ENCODE measurements at places on chromosomes 12 and 14. TPM values are rescaled to one million over a fixed set of nuclear protein-coding genes. Genes with fewer than 3 reads are reported as not detected.

DNA sequence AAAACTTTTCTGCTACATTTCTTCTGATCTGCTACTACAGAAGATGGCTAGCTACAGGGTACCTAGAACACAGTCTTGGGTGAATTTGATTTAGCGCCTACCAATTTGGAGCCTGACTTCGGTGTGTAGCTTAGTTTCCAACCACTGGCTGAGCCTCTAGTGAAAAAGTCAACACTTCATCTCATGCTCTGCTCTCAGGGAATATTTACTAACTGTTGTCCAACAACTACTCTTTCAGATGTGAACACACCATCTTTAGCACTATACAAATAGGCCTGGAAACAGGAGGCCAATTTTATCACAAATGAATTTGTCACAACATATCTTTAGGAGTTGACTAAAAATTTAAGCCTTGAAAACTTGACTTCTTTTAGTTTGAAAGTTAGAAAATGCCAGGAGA lies 167.9 kb downstream of the NELL2 start:
- DNase-seq, result no peak

GRCh38 chr14:74221741-74222140 lies 17.5 kb upstream of the VSX2 start:
- DNase-seq, result no peak

Gene DERA
- 53.8 TPM for total RNA-seq

DNA sequence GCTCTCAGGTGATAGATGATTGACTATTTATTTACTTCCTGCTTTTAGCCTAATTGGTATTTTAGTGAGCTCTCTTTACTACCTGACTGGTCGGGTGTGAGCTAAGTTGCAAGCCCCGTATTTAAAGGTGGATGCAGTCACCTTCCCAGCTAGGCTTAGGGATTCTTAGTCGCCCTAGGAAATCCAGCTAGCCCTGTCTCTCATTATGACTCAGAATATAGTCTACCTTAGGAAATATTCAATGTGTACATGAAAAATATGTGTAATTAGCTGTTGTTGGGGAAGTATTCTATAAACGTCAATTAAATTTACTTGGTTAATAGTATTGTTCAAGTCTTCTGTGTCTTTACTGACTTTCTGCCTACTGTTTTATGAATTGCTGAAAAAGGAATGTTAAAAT lies 306.9 kb upstream of the DIO2 start:
- DNase-seq, result no peak

DNA sequence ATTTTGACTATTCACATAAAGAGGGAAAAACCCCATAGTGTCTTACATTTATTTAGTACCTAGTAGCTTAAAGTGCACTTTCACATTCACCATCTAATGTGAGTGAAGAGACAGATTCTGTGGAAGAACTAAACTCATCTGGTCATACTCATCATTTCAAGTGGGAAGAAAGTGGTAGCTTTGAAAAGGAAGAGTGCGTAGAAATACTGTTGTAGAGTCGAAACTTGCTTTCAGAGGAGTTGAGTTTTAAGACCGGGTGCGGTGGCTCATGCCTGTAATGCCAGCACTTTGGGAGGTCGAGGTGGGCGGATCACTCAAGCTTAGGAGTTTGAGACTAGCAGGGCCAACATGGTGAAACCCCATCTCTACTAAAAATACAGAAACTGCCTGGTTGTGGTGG lies 222.2 kb downstream of the ERC1 start:
- no peak for DNase-seq

Gene RNF212B
- total RNA-seq, result not detected

GRCh38 chr14:87908550-87908949 lies 84.4 kb downstream of the GALC start:
- DNase-seq, result no peak

Gene IL22
- not detected for total RNA-seq

DNA sequence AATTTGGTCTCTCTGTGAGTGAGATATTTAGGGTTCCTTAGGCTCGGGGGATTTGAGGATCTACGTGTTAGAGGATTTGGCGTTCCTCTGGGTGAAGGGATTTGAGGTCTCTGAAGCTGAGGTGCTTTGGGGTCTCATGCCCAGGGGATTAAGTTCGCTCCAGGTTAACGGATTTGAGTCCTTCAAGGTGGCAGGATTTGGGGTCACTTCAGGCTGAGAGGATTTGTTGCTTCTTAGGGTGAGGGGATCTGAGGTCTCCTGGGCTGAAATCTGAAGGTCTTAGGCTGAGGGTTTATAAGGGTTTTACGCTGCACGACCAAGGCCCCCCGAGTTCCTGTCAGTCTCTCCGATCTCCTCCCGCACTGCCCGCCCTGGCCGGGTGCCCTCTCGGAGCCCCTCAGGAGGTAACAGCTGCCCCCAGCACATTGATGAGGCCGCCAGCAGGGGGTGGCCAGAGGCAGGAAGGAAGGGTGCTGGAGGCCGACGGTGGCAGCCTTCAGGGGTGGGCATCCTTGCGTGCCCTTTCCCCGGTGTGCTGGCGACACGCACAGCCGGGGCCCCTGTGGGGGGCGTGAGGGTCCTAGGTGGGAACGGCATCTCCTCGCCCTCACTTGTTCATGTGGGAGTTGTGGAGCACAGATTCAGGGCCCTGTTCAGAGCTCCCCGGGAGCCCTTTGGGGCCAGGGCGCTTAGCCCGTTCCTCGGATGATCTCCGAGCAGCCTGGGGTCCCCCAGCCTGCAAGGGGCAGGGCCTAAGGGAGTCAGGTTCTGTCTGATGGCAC lies 14.3 kb downstream of the CEP170B start:
- no peak for DNase-seq

Gene SLC38A1
- total RNA-seq, result 280 TPM

DNA sequence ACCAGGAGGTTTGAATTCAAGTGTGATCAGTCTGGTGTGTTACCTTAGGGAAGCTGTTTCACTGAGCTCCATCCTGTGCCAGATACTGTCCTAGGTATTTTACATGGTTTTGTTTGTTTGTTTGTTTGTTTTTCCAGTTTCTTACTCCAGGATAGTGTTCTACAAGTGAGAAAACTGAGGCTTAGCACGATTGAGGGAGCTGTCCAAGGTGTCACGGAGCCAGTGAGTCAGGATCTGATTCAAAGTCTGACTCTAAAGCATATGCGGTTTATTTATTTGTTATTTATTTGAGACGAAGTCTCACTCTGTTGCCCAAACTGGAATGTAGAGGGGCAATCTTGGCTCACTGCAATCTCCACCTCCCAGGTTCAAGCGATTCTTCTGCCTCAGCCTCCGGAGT lies 79.7 kb upstream of the GNG2 start:
- no peak for DNase-seq

- no peak for DNase-seq
These were observed 9.4 kb upstream of the WNT5B start for GRCh38 chr12:1619587-1619986.

Gene SOS2
- 24.2 TPM for total RNA-seq

Gene ZNF10
- total RNA-seq, result 5.3 TPM

Gene ACOT6
- not detected for total RNA-seq

Gene CDCA4
- 64.5 TPM for total RNA-seq

- no peak for DNase-seq
These were observed 16.4 kb downstream of the RNASE2 start for GRCh38 chr14:20971705-20972021.

Gene TGFB3
- 0.84 TPM for total RNA-seq

Gene SERPINA4
- not detected for total RNA-seq

DNA sequence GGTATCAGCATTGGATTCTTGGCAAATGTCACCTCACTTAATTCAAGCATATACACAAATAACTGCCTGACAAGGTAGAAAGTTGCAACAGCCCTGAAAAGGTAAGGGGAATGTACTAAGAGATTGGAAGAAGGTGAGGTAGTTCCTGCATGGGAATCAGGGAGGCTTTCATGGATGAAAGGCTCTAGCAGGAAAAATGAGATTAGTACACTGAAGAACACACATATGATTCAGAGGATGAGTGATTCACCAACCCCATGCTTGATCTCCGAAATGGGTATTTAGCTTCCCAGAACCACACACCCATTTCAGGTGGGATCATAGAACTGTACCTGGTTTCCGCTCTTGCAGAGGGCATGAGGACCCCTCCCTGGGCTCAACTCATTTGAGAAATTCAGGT lies 65.8 kb downstream of the PAH start:
- no peak for DNase-seq

DNA sequence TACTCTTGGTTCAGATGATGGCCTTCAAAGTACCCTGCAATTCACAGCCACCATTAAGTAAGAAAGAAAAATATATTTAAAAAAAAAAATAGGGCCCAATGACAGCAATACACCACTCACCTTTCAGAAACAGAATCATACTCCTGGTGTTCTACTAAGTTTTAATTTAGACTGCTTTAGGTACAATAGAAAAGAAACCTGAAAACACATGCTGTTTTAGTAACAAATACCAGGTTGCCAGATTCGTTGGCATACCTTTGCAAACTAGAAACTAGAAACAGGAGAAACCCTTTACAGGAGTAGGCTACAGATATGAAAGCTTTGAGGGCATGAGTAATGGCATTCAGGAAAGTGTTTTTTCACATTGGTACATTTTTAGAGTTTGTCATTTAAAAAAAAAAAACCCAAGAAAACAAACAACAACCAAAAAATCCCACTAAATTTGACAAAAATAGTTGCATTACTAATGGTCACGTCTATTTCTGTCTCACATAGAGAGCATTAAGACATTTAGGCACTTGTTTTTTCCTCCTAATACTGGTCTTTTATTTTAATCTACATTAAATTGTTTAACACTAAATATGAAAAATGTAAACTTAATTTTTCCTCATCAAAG lies 4.0 kb downstream of the SIX1 start:
- no peak for DNase-seq

- DNase-seq, result no peak
These were observed 1005.8 kb downstream of the TRHDE start for GRCh38 chr12:73277971-73278370.

GRCh38 chr12:97404093-97404492 lies 58.5 kb upstream of the RMST start:
- no peak for DNase-seq

DNA sequence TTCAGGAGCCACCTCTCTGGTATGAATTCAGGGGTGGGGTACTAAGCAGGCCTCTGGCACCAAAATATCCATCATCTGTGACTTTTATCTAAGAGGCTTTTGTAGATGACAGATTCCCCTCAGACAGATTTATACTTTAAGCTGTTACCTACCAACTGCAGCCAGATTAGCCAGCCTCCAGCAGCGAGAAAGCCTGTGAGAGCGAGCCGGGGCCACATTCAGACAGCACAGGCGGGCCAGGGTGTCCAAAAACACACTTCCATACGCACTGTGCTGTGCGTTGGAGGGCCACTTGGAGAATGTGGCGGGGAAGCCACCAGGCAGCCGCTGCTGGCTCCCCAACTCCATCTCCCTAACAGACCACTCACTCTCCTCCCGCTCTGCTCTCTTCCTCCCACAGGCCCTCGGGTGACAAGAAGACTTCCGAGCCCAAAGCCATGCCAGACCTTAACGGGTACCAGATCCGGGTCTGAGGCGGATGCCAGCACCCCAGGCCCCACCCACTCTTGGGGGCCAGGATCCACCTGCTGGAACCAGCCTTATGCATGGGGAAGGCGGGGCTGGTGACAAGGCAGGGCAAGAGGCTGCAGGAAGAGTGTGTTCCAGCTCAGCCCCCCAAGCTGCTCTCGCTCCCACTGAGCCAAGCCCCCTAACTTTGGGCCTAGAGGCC lies 17.4 kb downstream of the VASH1 start:
- DNase-seq, result no peak

- no peak for DNase-seq
These were observed 25.7 kb downstream of the TBC1D15 start for GRCh38 chr12:71865166-71865713.

DNA sequence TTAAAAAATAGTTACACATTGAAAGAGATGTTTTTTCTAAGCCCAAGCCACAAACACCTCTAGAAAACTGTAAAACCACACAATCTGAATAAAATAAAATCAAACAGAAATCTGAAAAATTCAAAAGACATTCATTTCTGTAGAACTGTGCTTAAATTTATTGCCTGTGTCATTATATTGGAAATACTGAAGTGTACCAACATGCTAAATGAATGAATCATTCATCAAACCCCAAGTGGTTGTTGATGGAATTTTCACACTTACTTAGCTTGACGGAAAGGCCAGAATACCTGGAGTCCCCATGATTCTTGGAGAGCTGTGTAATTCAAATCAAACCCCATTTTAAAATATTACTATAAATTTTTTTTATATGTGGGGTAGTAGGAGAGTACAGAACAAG lies 2.7 kb downstream of the KITLG start:
- peak; percentile 59 for DNase-seq

DNA sequence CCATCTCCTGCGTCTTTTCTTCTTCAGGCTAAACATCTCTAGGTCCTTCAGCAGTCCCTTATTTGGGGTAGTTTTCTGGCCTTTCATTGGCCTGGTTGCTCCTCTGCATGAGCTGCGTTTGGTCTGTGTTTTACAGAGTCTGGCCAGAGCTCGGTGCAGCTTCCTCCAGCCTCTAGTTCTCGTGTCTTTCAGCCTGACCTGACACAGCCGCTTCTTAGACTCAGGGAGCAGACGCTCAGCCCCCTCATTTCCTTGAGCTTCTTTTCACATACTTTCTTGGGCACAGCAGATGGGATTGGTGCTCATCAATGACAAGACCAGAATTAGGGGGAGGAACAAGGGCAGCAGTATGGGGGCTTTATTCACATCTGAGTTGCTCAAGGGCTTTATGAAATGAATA lies 13.6 kb upstream of the GSG1 start:
- no peak for DNase-seq

- DNase-seq, result no peak
These were observed 908.1 kb downstream of the GALC start for GRCh38 chr14:87084908-87085307.

Data from NCI-H460 (cell line).